ENCODE measurements at places on chromosomes 13 and 19.

GRCh38 chr13:108816375-108816774, 187.0 kb downstream of the MYO16 start:
- DNase-seq = no peak

- no peak for DNase-seq
These were observed 3.8 kb downstream of the DBP start for GRCh38 chr19:48633148-48634035.

DNA sequence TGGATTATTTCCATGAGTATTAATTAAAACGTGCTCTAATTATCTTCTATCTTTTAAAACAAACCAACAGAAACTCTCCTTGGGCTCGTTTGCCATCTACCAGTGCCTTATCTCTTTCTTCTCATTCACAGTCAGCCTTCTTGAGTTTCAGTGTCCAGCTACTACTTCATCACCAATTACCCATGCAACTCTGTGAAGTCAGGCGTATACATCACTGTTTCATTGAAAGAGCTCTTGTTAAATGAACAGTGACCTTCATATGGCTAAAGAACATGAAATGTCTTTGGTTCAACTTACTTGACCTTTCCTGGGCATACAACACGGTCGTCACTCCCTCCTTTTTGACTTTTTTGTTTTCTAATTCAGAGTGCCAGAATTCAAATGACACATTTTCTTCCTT, 5.2 kb upstream of the IFT88 start:
- DNase-seq = no peak

- DNase-seq = no peak
These were observed 12.9 kb upstream of the DACH1 start for GRCh38 chr13:71879808-71880344.

DNA sequence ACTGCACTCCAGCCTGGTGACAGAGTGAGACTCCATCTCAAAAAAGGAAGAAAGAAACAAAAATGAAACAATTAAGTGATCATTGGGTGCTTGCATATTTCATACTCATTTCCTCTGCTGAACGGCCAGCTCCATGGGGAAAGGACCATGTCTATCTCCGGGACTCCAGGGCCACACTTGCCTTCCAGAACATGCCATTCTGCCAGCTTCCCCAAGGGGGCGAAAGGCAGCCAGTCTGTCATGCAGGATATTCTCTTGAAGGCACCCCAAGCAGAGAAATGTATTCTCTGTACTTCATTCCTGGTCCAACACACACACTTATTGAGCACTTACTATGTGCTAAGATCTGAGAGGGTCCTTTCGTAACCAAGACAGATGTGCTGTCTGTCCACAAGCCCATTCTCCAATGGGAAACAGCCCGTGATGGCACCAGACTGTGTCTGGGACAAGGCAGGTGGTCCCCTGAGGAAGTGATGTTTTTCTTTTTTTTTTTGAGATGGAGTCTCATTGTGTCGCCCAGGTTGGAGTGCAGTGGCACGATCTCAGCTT, 10.2 kb upstream of the CARM1 start:
- DNase-seq = no peak

DNA sequence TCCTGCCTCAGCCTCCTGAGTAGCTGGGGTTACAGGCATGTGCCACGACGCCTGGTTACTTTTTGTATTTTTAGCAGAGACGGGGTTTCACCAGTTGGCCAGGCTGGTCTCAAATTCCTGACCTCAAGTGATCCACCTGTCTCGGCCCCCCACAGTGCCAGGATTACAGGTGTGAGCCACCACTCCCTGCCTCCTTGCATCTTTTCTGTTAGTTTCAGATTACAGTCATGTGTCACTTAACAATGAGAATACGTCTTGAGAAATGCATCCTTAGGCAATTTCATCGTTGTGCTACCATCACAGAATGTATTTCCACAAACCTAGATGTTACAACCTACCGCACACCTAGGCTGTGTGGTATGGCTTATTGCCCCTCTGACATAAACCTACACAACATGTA, 180.4 kb downstream of the TM9SF2 start:
- DNase-seq = no peak

DNA sequence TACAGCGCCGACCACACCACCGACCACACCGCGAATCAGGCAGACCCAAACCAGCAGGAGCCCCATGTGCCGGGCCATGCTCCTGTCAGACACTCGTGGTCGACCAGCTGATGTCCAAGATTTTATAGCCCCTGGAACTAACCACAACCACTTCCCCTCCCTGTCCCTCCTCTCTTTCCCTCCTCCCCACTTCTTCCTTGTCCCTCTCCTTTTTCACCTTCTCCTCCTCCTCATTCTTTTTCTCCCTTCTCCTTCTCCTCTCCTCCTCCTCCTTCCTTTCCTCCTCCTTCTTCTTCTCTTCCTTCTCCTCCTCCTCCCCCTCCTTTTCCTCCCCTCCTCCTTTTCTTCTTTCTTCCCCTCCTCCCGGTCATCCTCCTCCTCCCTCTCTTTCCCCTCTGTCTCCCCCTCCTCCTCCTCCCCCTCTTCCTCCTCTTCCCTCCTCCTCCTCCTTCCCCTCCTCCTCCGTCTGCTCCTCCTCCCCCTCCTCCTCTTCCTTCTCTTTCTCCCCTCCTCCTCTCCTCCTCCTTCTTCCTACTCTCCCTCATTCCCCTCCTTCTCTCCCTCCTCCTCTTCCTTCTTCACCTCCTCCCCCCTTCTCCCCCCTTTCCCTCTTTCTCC, 670 bp downstream of the BSPH1 start:
- no peak for DNase-seq

GRCh38 chr19:2049741-2050348, 1.2 kb downstream of the MKNK2 start:
- DNase-seq = no peak

- DNase-seq = no peak
These were observed 17.2 kb upstream of the RAB8A start for GRCh38 chr19:16094360-16095070.

- no peak for DNase-seq
These were observed 339.1 kb downstream of the ZNF536 start for GRCh38 chr19:30711296-30711695.

Data from cortex of kidney (tissue), 1 donor.